Endothelial cell (in vitro differentiated cells): ENCODE measurements at places on chromosomes 6 and 20. TPM values are rescaled to one million over a fixed set of nuclear protein-coding genes. Genes with fewer than 3 reads are reported as not detected.

- DNase-seq: no peak
These were observed 160.8 kb upstream of the KHDRBS2 start for GRCh38 chr6:62446647-62447316.

- no peak for DNase-seq
These were observed 61.3 kb upstream of the CARMIL1 start for GRCh38 chr6:25217829-25218228.

DNA sequence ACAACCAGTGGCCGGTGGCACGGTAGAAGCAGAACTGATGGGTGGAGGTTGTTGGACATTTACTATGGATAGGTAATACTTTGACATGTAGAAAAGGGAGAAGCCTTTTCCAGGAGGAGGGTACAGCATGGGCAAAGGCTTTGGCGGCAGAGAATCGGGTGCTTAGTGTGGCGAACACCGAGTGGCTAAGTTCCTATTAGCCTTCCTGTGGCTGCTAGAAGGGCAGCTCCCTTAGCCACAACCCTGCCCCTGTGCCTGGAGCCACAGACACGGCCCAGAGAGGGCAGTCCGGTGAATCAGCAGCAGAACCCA is 37.9 kb upstream of the TGM2 start:
- no peak for DNase-seq

ZSCAN9 gene
- 17.5 TPM for total RNA-seq
